ENCODE measurements at places on chromosomes 6 and 20.

GRCh38 chr20:41848180-41848579 lies 230.0 kb upstream of the CHD6 start:
- no peak overlapping the region for H3K4me3 ChIP-seq
- DNase-seq = no peak
- H3K4me1 ChIP-seq = no peaks in the 10 kb centered on the region
- no peaks in the 10 kb centered on the region for H3K36me3 ChIP-seq

GRCh38 chr6:136788069-136788902 lies 4.0 kb downstream of the MAP3K5 start:
- DNase-seq = no peak
- H3K4me1 ChIP-seq = peaks cover 2% of the 10 kb centered on the region

- H3K36me3 ChIP-seq = peaks cover 5% of the 10 kb centered on the region
- H3K4me3 ChIP-seq = no peak overlapping the region
- no peak for DNase-seq
- H3K27ac ChIP-seq = no peak overlapping the region
- H3K4me1 ChIP-seq = no peaks in the 10 kb centered on the region
Observed at GRCh38 chr6:161139766-161140553, 133.9 kb downstream of the AGPAT4 start.

GRCh38 chr20:54633374-54634355 lies 158.3 kb downstream of the DOK5 start:
- no peaks in the 10 kb centered on the region for H3K4me1 ChIP-seq
- DNase-seq = no peak
- no peak overlapping the region for H3K4me3 ChIP-seq
- no peaks in the 10 kb centered on the region for H3K27me3 ChIP-seq
- no peak overlapping the region for H3K27ac ChIP-seq

- no peaks in the 10 kb centered on the region for H3K27me3 ChIP-seq
- H3K4me3 ChIP-seq = no peak overlapping the region
- no peaks in the 10 kb centered on the region for H3K4me1 ChIP-seq
- no peak for DNase-seq
- H3K36me3 ChIP-seq = 0 out of 2 replicates have a peak, but pooled peaks cover 2% of the 10 kb centered on the region
Observed at GRCh38 chr6:15623276-15624116, 39.3 kb downstream of the DTNBP1 start.

DNA sequence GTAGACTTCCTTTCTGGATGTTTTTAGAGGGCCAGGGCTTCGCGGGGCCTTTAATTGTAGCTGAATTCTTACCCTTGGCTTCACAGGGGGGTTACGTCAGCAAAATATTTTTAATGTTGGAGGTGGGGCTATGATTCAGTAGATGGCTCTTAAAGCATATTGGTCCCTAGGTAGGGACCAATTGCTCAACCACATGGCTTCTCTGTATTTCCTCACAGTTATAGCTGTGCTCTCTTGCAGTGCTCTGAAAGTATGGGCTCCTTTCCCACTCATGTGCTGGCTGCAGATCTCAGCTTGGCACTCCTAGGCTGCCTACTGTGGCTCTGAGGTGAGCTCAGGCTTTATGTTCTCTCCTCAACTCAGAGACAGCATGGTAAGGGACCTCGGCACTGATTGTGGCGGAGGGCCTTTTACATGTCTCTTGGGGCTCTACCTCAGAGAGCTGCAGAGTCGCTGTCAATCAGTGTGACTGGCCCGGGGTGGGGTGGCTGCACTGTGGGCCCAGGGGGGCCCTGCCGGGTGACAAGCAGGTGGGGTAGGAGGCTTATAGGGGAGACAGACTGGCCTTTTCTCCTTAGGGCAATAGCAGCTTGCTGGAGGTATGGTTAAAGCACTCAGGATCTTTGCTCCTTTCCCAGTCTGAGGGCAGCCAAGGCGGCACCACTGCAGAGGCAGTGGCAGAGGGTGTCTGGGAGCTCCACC lies 318.0 kb downstream of the DOK5 start:
- H3K27ac ChIP-seq = no peak overlapping the region
- no peak overlapping the region for H3K4me3 ChIP-seq
- H3K27me3 ChIP-seq = no peaks in the 10 kb centered on the region
- DNase-seq = no peak

GRCh38 chr6:147407571-147407970 lies 100.9 kb upstream of the SAMD5 start:
- no peak overlapping the region for H3K4me3 ChIP-seq
- no peaks in the 10 kb centered on the region for H3K4me1 ChIP-seq
- H3K27me3 ChIP-seq = no peaks in the 10 kb centered on the region
- H3K36me3 ChIP-seq = no peaks in the 10 kb centered on the region

DNA sequence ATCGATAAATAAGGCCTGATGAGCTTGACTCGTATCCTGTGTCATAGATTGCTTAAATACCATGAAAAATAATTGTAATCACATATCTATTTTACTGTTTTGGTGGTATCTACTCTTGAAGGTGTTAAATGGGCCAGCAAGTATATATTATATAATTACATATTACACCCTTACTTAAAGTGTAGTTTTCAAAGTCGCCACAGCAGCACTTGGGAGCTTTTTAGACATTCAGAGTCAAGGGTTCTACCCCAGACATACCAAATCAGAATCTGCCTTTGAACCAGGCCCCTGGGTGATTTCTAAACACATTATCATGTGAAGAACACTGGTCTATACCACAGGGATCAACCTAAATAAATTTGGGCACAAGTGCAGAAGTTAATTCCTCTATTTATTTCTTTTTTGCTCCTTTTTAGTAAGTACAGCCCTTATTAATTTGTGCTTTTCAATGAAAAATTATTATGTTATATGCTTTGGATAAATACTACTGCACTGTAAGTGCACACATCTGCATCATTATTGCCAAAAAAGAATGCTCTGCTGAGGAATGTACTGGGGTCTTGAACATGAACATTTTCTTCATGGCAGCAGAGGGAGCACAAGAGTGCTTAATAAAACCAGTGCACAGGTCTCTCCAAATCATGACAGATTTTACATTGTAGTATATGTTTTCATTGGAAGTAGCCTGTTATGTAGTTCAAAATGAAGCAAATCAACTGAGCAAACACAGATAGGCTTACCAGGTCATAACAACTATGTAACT lies 3.1 kb upstream of the ATXN1 start:
- no peaks in the 10 kb centered on the region for H3K36me3 ChIP-seq
- DNase-seq = no peak
- no peak overlapping the region for H3K27ac ChIP-seq
- 0 out of 2 replicates have a peak, but pooled peaks cover 1% of the 10 kb centered on the region for H3K4me1 ChIP-seq
- no peak overlapping the region for H3K4me3 ChIP-seq
- no peaks in the 10 kb centered on the region for H3K27me3 ChIP-seq

- no peaks in the 10 kb centered on the region for H3K4me1 ChIP-seq
- no peak within 1 kb of the TSS for H3K27ac ChIP-seq
- H3K36me3 ChIP-seq = no peaks in the 10 kb centered on the region
Observed at GRCh38 chr20:3239026-3239866, at the start of gene SLC4A11. Gene SLC4A11, minus strand, starts transcription at chr20:3239190. Its CDS starts 53 bp downstream, at chr20:3239137.

- no peaks in the 10 kb centered on the region for H3K36me3 ChIP-seq
- peak overlapping the region; percentile 36 for H3K4me3 ChIP-seq
- no peak overlapping the region for H3K27ac ChIP-seq
- peaks cover 46% of the 10 kb centered on the region for H3K27me3 ChIP-seq
- peaks cover 3% of the 10 kb centered on the region for H3K4me1 ChIP-seq
Observed at GRCh38 chr6:5851261-5851757, 155.4 kb downstream of the NRN1 start.

GRCh38 chr6:166418691-166419143 lies 36.0 kb upstream of the MPC1 start:
- no peak overlapping the region for H3K4me3 ChIP-seq
- H3K4me1 ChIP-seq = no peaks in the 10 kb centered on the region
- no peak overlapping the region for H3K27ac ChIP-seq
- no peak for DNase-seq

DNA sequence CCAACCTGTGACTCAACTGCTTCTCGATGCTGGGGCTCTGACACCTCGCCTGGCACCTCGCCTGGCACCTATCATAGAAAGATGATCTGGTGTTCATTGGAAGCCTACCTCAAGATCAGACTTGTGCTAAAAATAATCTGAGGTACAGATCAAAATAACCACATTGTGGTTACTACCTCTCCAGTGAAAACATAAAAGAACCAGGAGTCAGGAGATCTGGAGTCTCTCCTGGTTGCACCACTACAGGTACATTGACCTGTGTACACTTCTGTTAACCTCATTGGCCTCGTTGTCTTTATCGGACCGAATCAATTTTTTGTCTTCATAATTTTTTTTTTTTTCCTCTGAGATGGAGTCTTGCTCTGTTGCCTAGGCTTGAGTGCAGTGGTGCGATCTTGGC lies 695.9 kb downstream of the HDGFL1 start:
- no peaks in the 10 kb centered on the region for H3K27me3 ChIP-seq
- no peaks in the 10 kb centered on the region for H3K36me3 ChIP-seq
- H3K27ac ChIP-seq = no peak overlapping the region
- H3K4me3 ChIP-seq = no peak overlapping the region

GRCh38 chr6:159649441-159649840 lies 43.6 kb downstream of the SOD2 start:
- no peaks in the 10 kb centered on the region for H3K36me3 ChIP-seq
- DNase-seq = no peak
- H3K27ac ChIP-seq = no peak overlapping the region
- H3K4me3 ChIP-seq = no peak overlapping the region

- no peak for DNase-seq
- no peaks in the 10 kb centered on the region for H3K27me3 ChIP-seq
Observed at GRCh38 chr6:109740787-109741186, 49.7 kb downstream of the FIG4 start.

DNA sequence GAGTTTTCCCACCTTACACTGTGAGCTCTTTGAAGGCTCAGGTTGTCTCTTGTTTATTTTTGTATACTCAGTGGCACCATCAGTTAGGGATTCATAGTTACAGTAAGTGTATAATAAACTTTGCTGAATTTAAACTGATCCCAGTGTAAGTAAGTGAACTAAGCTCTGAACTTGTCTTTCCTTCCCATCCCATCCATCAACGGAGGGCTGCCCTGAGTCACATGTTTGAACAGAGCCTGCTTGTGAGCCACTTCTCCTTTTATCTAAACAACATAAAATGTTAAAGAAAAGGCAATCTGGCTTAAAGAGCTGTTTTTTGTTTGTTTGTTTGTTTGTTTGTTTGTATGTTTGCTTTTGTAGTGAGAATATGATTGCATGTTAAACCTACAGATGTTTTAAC lies 185.7 kb upstream of the MARCKS start:
- H3K4me3 ChIP-seq = no peak overlapping the region
- DNase-seq = no peak
- H3K27me3 ChIP-seq = no peaks in the 10 kb centered on the region

DNA sequence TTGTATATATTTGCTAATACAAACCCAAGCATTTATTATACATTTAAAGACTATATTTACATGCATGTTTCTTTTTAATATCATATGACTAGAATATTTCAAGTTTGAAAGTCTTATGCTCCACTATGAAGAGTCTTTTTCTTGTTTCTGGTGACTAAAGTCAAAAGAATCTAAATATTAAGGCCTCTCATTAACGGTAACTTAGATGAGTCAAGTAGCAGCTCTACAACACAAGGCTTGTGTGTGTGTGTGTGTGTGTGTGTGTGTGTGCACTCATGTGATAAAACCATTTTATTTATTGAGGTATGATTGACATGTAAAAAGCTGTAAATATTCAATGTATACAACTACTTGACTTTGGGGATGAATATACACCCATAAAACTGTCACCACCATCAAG lies 275.6 kb downstream of the TFAP2B start:
- H3K27me3 ChIP-seq = no peaks in the 10 kb centered on the region
- H3K4me1 ChIP-seq = no peaks in the 10 kb centered on the region
- no peaks in the 10 kb centered on the region for H3K36me3 ChIP-seq
- H3K4me3 ChIP-seq = no peak overlapping the region
- DNase-seq = no peak

DNA sequence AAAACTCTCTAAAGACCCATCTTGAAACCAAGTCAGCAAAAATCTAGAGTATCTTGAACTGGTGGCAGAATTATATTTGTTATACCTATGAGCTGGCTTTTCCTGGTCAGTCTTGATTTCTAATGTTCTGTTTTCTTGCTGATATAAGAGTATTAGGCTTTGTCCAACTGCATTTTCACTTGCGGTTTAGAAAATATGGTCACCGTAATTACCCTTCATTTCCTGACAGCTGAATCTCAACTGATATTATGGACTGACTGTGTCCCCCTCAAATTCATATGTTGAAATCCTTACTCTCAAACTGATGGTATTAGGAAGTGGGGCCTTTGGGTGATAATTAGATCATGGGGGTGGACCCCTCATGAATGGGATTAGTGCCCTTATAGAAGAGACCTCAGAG lies 72.1 kb downstream of the TXLNB start:
- H3K36me3 ChIP-seq = no peaks in the 10 kb centered on the region
- H3K27me3 ChIP-seq = no peaks in the 10 kb centered on the region
- no peak overlapping the region for H3K4me3 ChIP-seq
- DNase-seq = no peak

GRCh38 chr6:156454867-156455266 lies 322.3 kb upstream of the ARID1B start:
- H3K36me3 ChIP-seq = no peaks in the 10 kb centered on the region
- no peaks in the 10 kb centered on the region for H3K27me3 ChIP-seq
- H3K4me1 ChIP-seq = no peaks in the 10 kb centered on the region
- no peak overlapping the region for H3K27ac ChIP-seq
- DNase-seq = no peak

- H3K27me3 ChIP-seq = no peaks in the 10 kb centered on the region
- H3K4me1 ChIP-seq = peaks cover 2% of the 10 kb centered on the region
- H3K27ac ChIP-seq = no peak overlapping the region
- DNase-seq = no peak
Observed at GRCh38 chr6:40963019-40963418, 76.0 kb downstream of the UNC5CL start.

DNA sequence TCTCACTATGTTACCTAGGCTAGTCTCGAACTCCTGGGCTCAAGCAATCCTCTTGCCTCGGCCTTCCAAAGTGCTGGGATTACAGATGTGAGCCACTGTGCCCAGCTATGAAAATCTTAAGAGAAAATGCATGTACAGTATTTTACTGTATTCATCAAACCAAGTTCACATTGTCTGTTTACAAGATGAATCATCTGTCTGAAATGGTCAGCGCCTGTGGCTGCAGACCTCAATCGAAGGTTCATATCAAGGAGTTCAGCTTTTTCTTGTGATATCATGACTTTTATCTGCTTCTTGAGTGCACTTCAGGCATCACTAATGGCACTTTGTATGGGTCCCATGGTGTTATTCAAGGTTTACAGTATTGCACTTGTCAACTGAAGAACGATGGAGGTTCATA lies 155.1 kb downstream of the SLC16A10 start:
- DNase-seq = no peak
- no peaks in the 10 kb centered on the region for H3K27me3 ChIP-seq
- no peaks in the 10 kb centered on the region for H3K36me3 ChIP-seq
- H3K27ac ChIP-seq = no peak overlapping the region
- H3K4me1 ChIP-seq = no peaks in the 10 kb centered on the region
- no peak overlapping the region for H3K4me3 ChIP-seq

GRCh38 chr6:42088101-42088591 lies 37.8 kb downstream of the TAF8 start:
- no peak overlapping the region for H3K4me3 ChIP-seq
- DNase-seq = no peak
- H3K4me1 ChIP-seq = peaks cover 7% of the 10 kb centered on the region
